Ovary (tissue), 10 donors: ENCODE measurements at places on chromosomes 11 and 22. TPM values are rescaled to one million over a fixed set of nuclear protein-coding genes. Genes with fewer than 3 reads are reported as not detected.
A peak's percentile ranks its signal among the peaks of the same experiment; 100 is the strongest.

Gene LRRC32
- 39.9 TPM for polyA plus RNA-seq

Gene PLA2G3
- not detected for polyA plus RNA-seq

- DNase-seq, result no peak
Observed at GRCh38 chr22:40271440-40271839, 74.9 kb upstream of the ADSL start.

DNA sequence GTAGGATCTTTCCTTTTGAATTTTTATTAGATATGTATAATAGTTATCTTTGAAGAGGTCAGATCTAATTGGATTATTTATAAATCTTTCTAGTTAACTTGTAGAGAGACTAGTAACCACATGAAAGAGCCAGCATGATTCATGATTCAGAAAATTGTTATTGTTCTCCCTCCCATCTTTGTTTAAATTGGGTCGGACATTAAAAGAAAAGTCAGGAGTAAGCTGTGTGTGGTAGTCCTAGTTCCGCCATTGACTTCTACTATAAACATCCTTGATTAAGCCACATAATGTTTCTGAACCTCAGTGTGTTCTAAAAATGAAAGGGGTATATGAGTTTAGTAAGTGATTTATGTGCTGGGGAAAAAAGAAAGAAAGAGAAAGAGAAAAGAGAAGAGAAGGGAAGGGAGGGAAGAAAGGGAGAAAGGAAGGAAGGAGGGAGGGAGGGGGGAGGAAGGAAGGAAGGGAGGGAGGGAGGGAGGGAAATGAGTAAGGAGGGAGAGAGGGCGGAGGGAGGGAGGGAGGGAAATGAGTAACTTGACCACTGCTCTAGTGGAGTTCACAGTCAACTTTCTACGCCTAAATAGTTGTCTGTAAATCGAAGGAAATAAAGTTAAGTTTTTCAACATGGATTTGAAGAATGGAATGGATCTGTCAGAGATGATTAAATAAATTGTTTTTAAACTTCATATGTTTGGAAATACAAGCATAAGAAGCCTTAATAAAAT, 32.9 kb downstream of the SIK2 start:
- no peak for DNase-seq

DNA sequence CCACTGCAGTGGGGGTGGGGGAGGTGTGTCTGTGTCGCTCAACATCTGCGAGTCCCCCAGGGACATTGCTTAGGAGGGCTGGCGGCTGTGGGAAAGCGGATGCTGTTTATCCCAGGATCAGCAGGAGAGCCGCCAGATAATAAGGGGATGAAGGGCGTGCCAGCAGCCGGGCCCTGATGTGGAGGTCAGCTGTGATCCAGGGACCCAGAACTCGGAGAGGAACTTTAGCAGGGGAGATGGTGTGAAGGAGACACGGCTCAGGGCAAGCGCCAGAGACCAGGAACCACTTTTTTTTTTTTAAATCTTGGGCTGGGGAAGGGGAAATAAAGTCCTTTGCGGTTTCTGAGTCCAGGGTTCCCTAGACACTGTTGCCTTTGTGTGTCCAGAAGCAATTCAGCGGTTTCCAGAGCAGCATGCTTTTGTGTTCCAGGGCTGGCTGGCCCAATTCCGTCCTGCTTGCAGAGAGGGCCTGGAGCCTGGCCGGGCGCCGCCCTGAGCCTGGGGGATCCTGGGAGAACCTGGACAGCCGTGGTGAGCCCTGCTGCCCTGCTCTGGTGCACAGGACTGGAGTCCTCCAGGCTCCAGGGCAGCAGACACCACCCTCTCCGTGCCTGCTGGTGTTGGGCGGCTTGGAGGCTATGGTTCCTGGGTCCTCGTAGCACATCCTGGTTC, at the start of gene GRAMD4:
GRAMD4 (plus strand) TSS at position 557 of the 672 bp plus-strand sequence. CDS start 6,414 bp downstream, outside the sequence.
- DNase-seq, result no peak

Gene NXPE1
- not detected for polyA plus RNA-seq

DNA sequence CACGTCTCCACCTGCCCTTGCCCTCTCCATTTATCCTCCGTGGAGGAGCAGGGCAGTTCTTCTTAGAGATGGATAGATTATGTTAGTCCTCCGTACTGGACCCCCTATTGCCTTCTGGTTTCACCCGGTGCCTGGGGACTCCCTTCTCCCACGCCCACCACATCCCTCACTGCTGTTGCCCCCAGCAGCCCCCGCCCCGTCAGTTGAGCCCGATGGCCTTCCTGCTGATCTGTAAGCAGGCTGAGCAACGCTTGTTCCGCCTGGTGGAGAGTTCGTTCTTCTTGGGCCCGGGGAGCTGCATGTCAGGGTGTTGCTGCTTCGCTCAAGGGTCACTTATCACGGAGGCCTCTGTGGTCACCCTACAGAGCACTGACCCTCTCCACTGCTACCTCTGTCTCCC, 34.2 kb downstream of the B3GAT1 start:
- no peak for DNase-seq

GRCh38 chr11:68312780-68313573, 586 bp downstream of the LRP5 start:
- DNase-seq, result no peak

GRCh38 chr11:84372381-84372950, 1086.3 kb upstream of the CCDC90B start:
- no peak for DNase-seq

Gene UPK3A
- not detected for polyA plus RNA-seq

DNA sequence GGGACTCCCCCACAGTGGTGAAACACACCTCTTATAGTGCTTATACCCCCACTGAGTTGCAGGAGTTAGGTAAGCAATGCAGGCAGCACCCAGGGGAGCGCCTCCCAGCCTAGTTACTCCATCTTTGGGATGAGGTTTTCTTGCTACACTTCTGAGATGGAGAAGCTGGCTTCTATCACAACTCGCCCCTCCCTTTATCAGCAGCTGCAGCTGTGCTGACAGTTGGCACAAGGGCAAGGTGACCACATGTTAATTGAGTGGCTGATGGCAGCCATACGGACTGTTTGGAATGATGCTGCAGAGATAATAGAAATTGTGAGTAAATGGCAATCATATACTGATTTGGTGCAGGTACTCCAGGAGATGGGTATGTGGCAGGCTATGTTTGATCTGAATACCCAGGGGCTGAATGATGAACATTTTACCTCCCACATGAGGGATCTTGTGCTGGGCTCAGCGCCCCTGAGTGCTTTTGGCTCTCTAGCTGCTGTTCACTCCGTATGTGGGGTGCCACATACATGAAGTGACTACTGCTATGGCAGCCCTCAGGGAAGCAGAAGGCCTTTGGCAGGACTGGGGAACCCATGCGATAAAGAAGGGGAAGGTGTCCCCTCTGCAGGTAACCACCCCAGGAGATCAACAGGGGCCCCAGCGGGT, 29.2 kb upstream of the KCNA4 start:
- no peak for DNase-seq

- DNase-seq, result no peak
Observed at GRCh38 chr11:60658409-60658808, 41.0 kb upstream of the MS4A8 start.

DNA sequence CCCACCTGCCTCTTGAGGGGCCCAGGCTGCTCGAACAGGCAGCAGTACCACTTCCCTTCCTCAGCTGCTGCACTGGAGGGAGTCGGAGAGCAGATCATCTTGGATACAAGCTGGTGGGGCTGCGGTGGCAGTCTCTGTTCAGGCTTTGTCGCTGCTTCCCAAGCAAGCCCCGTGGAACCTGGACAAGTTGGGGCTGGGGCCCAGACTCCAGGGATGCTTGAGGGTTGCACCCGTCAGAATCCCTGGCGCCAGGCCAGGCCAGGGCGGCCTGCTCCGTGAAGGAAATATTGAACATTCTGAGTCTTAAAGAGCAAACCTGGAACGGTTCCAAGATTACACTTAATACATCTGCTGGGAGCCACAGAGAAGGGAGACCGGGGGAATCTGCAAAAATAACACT, 310.1 kb upstream of the SORL1-AS1 start:
- peak; percentile 53 for DNase-seq

DNA sequence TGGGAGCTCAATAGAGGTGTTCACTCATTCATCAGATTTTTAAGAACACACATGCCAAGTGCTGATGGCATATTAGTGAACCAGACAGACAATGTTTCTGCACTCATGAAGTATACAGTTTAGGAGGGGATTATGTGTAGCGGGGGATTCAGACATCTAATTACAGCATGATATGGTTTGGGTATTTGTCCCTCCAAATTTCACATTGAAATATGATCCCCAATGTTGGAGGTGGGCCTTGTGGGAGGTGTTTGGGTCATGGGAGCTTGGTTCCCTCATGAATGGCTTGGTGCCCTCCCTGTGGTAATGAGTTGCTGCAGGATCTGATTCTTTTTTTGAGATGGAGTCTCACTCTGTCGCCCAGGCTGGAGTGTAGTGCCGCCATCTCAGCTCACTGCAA, 8.9 kb upstream of the RAB3IL1 start:
- DNase-seq, result no peak

GRCh38 chr11:37280200-37280599, 682.2 kb upstream of the RAG2 start:
- no peak for DNase-seq

GRCh38 chr22:18069041-18069440, 8.7 kb upstream of the PEX26 start:
- no peak for DNase-seq

GRCh38 chr22:46031066-46031465, 54.1 kb upstream of the WNT7B start:
- DNase-seq, result no peak

- no peak for DNase-seq
Observed at GRCh38 chr11:104323841-104324240, 159.9 kb upstream of the PDGFD start.

Gene TRIM51
- polyA plus RNA-seq, result not detected

GRCh38 chr11:6402561-6402981, 12.3 kb downstream of the SMPD1 start:
- DNase-seq, result no peak

GRCh38 chr11:60447070-60447469, 8.6 kb upstream of the MS4A1 start:
- no peak for DNase-seq

DNA sequence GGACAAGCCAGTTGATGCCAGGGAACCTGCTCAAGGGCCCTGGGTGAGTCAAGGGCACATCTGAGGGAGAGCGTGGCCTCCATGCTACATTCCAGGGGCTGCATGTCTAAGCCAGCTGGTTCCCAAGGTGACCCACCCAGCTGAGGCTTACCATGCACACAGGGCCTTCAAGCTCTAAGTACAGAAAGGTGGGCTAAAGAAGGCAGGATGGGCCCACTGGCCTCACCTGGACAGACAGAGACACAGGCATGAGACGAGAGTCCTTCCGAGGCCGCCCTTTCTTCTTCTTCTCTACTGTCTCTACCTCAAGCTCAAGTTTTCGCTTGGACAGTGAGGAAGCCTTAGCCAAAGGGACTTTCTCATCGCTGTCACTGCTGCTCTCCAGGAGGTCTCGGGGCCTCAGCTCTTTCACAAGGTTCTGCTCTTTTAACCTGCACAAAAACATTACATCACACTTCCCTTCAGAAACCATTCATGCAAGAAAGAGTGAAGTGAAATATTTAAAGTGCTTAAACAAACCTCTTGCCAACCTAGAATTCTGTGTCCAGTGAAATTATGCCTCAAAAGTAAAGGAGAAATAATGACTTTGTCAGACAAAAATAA, 69.9 kb downstream of the HIRA start:
- no peak for DNase-seq

Gene MYO18B
- 0.16 TPM for polyA plus RNA-seq

- no peak for DNase-seq
Observed at GRCh38 chr11:46122945-46123715, 1.9 kb upstream of the PHF21A start.

DNA sequence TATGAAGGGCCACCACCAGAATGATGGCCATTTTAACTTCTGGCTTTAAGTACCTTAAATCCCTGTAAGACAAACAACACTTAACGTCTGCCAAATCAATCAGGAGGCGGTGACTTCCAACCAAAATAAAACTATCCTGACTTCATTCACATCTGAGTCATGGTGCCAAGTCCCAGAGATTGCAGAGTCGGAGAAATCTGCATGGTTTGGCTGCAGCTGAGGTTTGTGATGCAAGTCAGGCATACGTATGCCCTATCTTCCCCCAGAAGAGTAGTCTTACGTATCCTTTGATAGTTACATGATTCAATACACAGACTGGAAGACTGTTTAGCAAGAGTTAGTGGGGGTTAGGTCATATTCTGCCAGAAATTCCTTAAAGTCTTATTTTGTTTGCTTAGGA, 1.7 kb upstream of the GAB2 start:
- DNase-seq, result peak; percentile 57

- no peak for DNase-seq
Observed at GRCh38 chr11:16080688-16081381, 275.5 kb downstream of the SOX6 start.

Gene CNIH2
- polyA plus RNA-seq, result 0.48 TPM

DNA sequence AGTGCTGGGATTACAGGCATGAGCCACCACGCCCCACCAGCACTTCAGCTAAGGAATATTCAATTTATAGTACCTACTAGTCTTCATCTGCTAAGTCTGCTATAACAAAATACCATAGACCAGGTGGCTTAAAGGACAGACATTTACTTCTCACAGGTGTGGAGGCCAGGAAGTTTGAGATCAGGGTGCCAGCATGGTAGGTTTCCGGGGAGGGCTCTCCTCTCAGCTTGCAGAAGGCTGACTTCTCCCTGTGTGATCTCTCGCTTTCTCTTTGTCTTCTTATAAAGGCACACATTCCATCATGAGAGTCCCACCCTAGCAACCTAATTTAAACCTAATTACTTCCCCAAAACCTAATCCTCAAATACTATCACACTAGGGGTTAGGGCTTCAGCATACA, 433.0 kb downstream of the INSC start:
- DNase-seq, result no peak

Gene SPTBN2
- polyA plus RNA-seq, result 1.9 TPM
